ENCODE measurements at places on chromosomes 12 and 14.

GRCh38 chr12:38831715-38832114 is 73.7 kb downstream of the CPNE8 start:
- no peak for DNase-seq

- DNase-seq = no peak
These were observed 102.7 kb upstream of the BCL2L14 start for GRCh38 chr12:11968048-11968383.

DNA sequence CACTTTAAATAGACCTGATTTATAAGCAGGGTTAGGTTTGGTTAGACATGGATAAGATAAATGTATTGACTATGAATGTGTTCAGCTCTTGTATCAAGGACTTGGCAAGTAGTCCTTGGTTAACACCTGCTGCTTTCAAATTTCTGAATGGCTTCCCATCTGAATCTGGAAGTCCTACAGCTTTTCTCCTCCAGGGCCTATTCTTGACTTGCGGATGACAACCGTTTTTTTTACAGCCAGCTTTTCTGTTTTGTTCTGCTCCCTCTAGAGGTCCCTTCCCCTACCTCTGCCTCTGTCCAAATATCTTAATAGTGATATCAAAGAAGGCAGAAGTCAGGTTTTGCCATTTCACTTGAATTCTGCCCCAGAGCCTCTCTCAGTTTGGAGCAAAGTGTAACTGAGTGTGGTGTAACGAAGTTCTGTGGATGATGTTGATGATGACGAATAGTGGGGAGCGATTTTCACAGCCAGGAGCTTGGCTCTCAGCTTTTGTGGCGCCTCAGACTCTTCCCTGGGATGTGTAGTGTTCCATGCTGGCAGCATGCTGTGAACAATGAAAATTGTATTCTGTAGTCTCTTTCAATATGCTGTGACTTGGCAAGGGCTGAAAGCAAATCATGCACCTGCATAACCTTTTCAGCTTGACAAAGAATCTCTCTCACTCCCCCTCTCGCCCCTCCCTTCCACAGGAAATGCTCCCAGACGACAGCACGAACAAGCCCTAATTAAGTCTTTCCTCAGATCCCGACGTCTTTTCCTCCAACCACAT is 5.0 kb upstream of the SLC4A8 start:
- no peak for DNase-seq

GRCh38 chr12:26158078-26158764 is 33.4 kb upstream of the BHLHE41 start:
- DNase-seq = no peak

DNA sequence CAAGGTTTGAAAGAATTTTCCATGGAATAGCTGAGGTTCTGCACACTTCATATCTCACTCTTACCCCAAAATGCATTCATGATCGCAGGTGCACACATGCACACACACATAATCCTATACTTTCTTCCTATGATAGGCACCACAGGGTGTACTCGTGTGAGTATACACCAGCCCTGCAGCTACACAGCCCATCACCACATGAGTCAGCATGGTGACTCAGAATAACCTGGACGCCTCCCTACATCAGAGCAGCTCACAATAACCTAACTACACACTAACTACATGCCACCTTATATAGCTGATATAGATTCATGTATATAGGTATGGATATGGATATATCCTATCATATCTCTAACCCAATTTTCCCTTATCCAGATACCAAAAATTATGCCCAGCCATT is 850.2 kb upstream of the TMEM132C start:
- no peak for DNase-seq

GRCh38 chr12:45289245-45290215 is 73.6 kb downstream of the ANO6 start:
- DNase-seq = no peak

DNA sequence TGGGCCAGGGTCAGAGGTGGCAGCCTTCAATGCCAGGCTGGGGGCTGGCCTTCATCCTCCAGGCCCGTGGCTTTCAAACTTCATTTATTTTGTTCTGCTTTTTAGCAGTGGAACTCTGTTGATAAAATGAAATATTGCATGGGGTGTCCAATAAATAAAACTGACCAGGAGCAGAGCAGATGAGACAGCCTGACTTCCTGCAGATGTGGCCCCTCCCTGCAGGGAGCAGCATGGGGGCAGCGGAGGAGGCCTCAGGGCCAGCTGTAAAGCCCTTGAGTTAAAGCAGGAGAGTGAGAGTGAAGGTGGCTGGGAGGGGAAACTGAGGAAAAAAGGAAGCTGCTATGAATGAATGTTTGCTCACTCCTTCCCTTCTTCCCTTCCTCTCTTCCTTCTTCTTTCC is 120.3 kb downstream of the RPAP3 start:
- no peak for DNase-seq

GRCh38 chr14:66036547-66036946 is 449.6 kb upstream of the CCDC196 start:
- no peak for DNase-seq

DNA sequence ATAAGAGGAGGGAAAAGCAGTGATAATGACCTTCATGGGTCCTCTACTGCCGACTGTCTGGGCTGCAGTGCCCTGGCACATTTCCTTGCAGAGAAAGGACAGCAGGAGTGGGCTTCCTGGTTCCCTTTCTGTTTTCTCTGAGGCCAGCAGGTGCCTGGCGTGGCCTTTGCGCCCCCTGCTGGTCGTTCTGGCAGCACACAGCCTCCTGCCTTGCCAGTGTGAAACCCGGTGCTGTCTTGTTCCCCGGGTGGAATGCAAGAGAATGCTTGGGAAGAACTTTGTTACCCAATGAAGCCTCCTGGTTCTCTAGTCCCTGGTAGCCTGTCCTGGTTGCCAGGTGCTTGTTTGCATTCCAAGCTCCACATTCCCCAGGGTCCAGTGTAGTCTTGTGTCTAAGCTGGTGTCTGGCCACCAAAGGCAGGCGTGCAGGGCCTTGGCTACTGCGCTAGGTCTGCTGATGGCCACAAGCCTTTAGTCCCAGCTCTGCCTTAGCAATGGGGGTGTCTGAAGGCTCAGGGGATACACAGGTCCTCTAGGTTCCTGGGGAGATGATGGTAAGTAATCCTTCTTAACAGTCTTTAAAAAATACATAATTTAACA is 1392.4 kb upstream of the TMEM132C start:
- peak; percentile 43 for DNase-seq

GRCh38 chr12:130331146-130331545 is 6.5 kb upstream of the PIWIL1 start:
- DNase-seq = no peak

DNA sequence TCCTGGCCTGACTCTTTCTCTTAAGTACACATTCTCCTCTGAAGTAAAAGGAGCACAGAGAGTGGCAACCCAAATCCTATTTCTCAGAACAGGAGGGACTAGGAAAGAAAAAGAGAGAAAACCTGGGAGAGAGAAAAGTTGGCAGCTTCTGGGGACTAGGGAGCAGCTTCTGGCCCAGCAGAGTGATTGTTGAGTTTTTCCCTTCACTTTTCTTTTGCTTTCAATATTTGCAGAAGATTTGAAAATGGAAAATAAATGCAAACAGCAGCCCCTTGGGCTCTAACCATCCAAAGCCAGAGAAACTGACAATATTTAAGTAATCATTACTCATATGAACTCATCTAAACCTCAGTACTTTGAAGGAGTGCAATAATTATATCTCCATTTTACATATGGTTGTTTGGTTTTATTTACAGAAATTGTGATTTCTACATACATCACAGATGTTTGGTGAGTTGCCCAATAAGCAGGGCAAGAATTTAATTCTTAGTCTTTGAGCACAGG is 28.8 kb upstream of the IGF1 start:
- no peak for DNase-seq

GRCh38 chr14:65949711-65950516 is 536.3 kb upstream of the CCDC196 start:
- DNase-seq = no peak

- DNase-seq = no peak
These were observed 26.4 kb downstream of the NOS1 start for GRCh38 chr12:117334855-117335587.

- DNase-seq = no peak
These were observed 3.7 kb upstream of the MMP17 start for GRCh38 chr12:131824450-131824849.
